ENCODE measurements at places on chromosomes 6 and 20.

GRCh38 chr20:4632876-4633275 is 88.8 kb upstream of the PRND start:
- no peak for DNase-seq

- DNase-seq: peak; percentile 68
Measured at GRCh38 chr6:133921249-133921859, 31.7 kb upstream of the TBPL1 start.

DNA sequence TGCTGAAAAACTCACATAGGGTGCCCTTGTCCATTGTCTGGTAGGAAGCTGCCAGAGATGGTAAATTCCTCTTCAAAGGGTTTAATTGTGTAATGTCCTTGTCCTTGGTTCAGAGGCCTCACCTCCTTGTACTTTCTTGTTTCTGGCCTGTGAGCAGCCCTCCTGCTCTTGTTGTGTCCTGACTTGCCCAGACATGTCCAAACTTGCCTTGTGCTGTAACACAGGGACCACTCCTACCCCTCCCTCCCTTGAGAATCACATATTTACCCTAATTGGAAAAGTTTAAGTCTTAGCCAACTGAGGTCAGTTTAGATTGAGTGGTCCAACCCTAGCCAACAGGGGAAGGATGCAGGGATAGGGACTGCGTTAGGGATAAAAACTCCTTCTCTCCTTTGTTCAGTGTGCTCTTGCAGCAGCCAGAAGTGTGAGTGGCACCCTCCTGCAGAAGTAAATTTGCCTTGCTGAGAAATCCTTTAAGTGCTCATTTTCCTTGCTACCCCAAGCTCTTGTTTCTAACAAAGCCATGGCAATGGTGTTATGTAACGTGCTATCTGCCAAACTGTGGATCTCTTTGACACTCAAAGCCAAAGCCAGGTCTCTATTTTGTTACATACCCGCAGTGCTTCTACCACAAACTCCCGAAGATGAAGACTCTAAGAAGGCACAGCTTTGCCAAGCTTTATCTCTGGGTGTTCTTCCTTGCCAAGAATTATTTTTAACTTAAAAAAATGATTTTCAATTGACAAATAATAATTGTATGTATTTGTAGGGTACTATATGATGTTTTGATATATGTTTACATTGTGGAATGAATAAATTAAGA is 414.5 kb downstream of the ESR1 start:
- DNase-seq: no peak

- no peak for DNase-seq
Measured at GRCh38 chr6:5325173-5325572, 63.9 kb downstream of the FARS2 start.

DNA sequence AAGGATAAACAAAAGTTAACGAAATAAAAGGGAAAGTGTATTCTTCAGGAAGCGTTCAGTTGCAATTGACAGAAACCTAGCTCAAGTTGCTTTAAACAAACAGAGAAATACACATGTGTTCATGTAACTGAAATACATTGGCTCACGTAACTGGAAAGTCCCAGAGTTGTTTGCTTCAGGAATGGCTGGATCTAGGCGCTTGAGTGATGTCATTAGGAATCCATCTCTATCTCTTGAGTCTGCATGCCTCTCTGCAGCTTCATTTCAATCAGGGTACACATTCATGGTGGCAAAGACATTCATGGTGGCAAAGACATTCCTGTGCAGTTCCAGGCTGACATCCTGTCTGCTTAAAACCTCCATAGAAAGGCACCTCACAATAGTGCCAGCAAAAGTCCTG is 45.4 kb upstream of the EYA2 start:
- no peak for DNase-seq

GRCh38 chr6:150541576-150541975 is 58.1 kb upstream of the PLEKHG1 start:
- DNase-seq: no peak

- no peak for DNase-seq
Measured at GRCh38 chr6:5950361-5950785, 56.4 kb downstream of the NRN1 start.

GRCh38 chr20:44426879-44427790 is 48.5 kb upstream of the TTPAL start:
- DNase-seq: no peak

GRCh38 chr6:130779658-130780033 is 47.6 kb upstream of the SMLR1 start:
- no peak for DNase-seq

DNA sequence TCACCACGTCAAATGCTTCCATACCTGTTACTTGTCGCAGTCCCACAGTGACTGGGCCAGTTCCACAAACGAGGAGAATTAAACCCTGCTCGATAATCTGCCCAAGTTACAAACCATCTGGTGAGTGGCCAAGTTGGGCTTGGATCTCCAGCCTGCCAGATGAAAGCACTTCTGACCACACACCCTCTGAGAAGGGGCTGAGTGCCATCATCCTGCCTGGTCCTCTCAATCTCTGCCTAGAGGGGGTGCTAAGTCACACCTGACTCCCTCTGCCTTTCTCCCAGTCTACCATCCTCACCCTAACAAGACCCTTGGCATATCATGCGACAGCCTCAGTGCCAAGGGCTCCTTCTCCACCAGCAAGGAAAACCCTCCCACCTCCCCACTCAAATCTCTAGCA is 15.8 kb downstream of the RRP36 start:
- no peak for DNase-seq

GRCh38 chr20:4040283-4041179 is 25.2 kb upstream of the RNF24 start:
- no peak for DNase-seq

DNA sequence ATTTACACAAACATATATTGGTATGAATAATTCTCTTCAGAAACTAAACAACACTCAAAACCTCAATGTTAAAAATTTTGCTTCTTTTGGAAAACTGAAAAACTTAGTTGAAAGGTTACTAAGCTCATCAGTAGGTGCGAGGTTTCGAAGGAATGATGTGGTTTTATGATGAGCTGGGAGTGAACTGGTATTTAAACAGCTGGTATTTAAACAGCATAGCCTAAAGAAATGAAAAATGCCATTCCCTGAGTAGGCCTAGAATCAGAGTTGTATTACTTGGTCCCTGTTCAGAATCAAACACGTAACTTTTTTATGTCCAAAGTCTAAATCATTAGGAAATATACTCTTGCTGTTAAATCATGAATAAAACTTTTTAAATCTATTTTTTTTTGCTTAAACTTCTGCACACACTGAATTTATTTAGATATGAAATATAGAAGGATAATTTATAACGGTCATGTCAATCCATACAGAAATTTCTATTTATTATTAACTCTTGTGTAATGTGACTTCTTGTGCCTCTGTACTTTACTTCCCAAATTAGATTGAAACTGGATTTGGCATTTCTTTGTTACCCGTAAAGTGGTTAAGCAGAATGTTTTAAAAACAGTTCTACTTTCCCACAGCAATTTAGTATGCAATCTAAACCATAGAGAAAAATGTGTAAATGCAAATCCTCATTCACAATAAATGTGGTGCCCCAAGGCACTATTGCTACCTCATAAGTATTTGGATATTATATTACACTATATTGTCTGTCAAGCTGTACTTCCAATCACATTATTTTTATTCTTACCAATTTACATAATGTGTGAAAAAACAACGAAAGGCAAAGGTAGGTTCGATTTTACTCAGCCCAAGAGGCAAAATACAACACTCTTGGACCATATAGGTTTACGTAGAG is 124.1 kb downstream of the HS3ST5 start:
- DNase-seq: no peak

DNA sequence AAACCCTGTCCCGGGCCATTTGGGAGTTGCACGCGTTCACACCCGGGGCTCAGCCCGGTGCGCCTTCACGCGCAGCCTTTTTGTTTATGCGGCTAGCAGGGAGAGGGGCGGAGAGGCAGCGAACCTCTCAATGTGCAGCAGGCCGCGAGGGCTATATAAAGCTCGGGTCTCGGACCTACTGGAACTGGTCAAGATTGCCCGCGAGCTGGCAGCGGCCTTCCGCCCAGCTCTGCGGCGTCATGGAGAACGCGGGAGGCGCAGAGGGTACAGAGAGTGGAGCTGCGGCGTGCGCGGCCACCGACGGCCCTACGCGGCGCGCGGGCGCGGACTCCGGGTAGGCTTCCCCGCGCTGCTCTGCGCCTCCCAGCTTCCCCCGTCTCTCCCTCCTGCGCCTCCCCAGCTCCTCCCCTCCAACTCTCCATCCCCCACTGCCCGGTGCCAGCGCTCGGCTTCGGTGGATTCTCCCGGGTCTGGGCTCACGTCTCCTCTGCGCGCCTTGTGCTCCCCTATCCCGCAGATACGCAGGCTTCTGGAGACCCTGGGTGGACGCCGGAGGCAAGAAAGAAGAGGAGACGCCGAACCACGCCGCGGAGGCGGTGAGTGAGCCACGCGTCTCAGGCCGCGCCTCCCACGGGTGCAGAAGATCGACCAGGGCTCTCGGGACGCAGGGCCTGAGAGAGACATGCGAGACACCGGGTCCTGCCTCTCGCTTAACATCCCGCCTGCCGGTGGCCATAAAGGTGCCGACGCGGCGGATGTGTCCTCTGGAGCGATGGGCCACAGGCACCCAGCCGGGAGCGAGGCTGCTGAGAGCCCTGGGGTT is at the start of gene RIPPLY2:
TSS of gene RIPPLY2 (plus strand) at position 183 of the 823 bp plus-strand sequence. CDS start at position 240, 57 bp downstream.
- DNase-seq: no peak

- no peak for DNase-seq
Measured at GRCh38 chr6:130776287-130776925, 50.8 kb upstream of the SMLR1 start.

GRCh38 chr20:14259689-14260088 is 77.7 kb downstream of the FLRT3 start:
- no peak for DNase-seq

DNA sequence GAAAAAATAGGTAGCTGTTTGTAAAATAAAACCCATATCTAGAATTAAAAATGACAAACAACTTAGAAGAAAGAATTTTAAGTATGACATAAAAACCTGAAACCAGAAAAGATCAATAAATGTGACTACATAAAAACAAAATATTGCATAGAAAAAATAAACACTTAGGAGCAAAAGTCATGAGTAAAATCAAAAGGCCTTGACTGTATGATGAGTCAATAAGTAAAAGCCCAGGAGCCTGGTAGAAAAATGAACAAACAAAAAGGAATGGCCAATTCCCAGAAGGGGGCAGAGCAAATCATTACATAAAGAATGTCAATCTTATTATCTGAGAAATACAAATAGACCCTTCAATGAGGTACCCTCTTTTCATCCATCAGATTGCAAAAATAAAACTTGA is 20.7 kb upstream of the ENPP1 start:
- no peak for DNase-seq

- no peak for DNase-seq
Measured at GRCh38 chr6:78942446-78942845, 75.1 kb downstream of the IRAK1BP1 start.

GRCh38 chr6:133286765-133287164 is 45.6 kb downstream of the EYA4 start:
- no peak for DNase-seq

- DNase-seq: no peak
Measured at GRCh38 chr6:3287976-3288707, 29.4 kb downstream of the PSMG4 start.

DNA sequence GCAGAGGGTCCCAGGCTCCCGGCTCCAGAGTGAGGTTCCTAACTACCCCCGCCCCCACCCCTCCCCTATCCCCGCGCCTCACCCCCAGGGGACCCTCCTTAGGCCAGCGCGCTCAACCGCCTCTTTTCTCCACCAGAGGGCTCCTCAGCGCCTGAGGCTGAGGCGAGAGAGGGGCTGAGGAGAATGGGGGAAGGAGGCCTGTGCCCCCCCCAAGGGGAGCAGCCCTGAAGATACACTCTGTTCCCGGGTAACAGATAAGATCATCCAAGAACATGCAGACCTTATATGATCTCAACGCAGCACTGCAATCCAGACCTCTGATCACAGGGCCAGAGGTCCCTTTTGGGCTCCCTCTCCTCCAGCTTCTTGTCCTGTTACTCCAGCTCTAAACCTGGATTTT is 43.3 kb upstream of the MRPS10 start:
- peak; percentile 12 for DNase-seq

DNA sequence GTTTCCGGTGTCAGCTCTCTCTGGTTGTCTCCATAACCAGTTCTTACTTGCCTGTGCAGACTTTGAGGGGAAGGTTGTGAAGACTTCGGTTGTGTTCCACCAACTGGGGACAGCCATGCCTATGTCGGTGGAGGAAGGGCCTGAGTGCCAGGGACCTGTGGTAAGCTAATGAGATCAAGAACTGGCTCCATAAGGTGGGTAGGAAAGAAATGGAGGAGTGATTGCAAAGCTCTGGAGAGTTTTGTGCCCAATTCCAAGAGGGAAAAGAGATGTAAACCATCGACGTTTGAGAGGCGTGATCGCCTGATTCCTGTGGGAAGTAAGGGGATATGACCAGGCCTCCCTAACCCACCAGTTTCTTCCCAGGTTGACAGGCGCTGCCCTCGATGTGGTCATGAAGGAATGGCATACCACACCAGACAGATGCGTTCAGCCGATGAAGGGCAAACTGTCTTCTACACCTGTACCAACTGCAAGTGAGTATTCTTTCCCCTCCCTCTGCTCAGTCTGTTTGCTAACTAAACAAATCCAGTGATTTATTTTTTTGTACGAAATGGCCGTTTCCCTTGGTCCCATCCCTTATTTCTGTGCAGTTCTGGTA is 893 bp downstream of the POLR1H start:
- peak; percentile 55 for DNase-seq

DNA sequence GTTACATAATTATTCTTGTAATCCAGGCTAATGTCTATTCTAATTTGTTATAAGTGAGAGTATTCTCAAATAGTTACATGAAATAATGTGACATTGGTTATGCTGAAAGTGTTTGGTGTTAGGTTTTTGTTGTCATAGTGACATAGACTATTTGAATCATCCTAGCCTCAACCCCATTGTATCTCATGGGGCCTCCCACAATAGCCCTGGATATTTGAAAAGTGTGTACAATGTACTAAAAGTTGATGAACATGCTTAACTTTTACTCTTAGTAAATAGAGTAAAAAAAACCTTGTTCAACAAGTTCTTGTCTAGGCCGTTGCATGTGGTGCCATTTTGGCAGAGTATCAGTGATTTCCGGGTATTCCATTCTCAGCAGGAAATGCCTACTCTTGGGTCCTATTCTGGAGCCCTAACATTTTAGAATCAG is 83.0 kb downstream of the RTN4IP1 start:
- peak; percentile 60 for DNase-seq

- no peak for DNase-seq
Measured at GRCh38 chr6:119443993-119444641, 94.6 kb upstream of the MAN1A1 start.

GRCh38 chr6:69985180-69985579 is 118.8 kb downstream of the COL19A1 start:
- DNase-seq: no peak

DNA sequence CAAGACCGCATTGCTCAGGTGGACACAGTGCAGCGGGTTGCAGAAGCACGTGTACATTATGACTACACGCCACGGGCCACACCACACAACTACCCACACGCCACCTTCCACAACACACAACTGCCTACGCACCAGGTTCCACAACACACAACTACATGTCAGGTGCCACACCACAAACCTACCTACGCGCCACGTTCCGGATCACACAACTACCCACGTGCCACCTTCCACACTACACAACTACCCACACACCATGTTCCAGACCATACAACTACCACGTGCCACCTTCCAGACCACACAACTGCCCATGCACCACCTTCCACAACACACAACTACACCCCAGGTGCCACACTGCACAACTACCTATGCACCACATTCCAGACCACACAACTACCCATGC is 20.5 kb downstream of the THBS2 start:
- DNase-seq: no peak

GRCh38 chr6:111423055-111423633 is 59.9 kb downstream of the REV3L start:
- DNase-seq: no peak

All from CD4-positive, alpha-beta T cell treated with Interleukin-4 for 4 hours (primary cell).